ENCODE measurements at places on chromosomes 4 and X.

- H3K4me3 ChIP-seq: no peak overlapping the region
- H3K27me3 ChIP-seq: no peaks in the 10 kb centered on the region
- DNase-seq: no peak
- H3K27ac ChIP-seq: no peak overlapping the region
- no peaks in the 10 kb centered on the region for H3K36me3 ChIP-seq
These were observed 63.9 kb downstream of the USP26 start for GRCh38 chrX:133033010-133033409.

DNA sequence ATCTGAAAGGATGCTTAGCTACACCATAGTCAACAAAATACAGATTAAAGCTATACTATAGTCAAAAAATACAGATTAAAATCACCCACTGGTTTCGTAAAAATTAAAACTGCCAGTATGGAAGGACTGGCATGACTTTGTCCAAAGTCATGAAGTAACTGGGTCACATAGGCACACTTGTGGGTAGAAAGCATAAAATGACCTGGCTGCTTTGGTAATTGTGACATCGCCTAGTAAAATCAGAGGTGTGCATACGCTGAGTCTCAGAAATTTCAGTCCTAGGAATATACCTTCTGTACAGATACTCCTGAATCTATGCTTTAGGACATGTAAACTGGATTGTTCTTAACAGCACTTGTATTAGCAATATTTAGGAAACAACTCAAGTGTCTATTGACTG lies 28.1 kb downstream of the CLNK start:
- no peak overlapping the region for H3K27ac ChIP-seq
- no peaks in the 10 kb centered on the region for H3K36me3 ChIP-seq
- H3K27me3 ChIP-seq: no peaks in the 10 kb centered on the region
- no peak for DNase-seq
- no peaks in the 10 kb centered on the region for H3K4me1 ChIP-seq

DNA sequence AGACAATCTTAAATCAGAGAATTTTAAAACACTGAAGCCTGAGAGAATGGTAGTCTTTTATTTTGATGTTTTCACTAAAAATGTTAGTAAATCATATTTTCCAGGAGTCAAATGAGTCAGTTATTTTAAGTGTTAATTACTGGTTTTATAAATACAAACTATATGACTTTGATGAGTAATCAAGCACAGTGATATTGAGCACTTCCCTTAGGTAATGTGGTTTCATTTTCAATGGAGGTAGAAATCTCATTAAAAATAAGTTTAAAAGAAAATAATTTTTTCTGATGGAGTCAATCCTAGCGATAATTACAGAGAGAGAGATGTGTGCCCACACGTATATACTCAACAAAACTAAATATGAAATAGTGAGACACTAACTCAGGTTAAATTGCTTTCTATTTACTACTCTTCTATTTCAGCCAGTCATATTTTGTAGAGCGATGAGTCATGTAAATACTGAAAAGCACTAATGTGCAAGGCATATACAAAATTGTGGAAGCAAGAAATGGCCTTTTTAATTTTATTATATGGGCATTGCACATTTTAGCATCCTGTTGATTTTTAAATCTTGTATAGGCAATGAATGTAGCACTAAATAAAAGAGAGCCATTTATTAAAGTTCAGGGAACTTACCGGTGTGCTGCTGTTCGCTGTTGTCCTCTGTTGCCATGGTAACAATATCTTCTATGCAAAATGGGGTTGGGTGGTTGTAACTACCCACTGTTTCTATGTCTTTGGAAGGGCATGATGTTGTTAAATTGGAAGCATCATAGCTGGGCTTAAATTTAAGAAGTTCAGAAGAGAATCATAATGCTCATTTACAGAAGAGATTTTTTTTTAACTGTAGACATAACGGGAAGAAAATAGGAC lies 513.7 kb downstream of the TLL1 start:
- no peak for DNase-seq
- no peak overlapping the region for H3K27ac ChIP-seq
- no peaks in the 10 kb centered on the region for H3K36me3 ChIP-seq
- H3K27me3 ChIP-seq: no peaks in the 10 kb centered on the region
- H3K4me3 ChIP-seq: no peak overlapping the region

DNA sequence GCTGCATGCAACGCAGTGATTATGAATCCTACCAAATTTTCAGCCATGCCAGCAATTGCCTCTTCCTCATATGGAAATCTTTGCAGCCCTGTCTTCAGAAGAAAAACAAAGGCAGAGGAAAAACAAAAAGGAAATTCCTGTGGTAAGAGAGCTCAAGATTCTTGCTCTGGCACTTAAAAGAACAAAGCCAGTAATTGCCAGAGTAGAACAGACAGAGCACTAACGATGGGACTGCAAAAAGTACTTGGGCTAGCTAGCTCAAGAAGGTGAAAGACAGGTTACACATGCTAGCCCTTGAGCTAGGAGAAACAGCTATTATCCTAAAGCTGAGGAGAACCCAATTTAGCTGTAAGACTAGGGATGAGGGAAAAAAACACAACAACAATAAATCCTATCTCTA lies 582.3 kb downstream of the KCNIP4 start:
- H3K27me3 ChIP-seq: no peaks in the 10 kb centered on the region
- no peak overlapping the region for H3K4me3 ChIP-seq
- peaks cover 10% of the 10 kb centered on the region for H3K4me1 ChIP-seq
- no peak overlapping the region for H3K27ac ChIP-seq

DNA sequence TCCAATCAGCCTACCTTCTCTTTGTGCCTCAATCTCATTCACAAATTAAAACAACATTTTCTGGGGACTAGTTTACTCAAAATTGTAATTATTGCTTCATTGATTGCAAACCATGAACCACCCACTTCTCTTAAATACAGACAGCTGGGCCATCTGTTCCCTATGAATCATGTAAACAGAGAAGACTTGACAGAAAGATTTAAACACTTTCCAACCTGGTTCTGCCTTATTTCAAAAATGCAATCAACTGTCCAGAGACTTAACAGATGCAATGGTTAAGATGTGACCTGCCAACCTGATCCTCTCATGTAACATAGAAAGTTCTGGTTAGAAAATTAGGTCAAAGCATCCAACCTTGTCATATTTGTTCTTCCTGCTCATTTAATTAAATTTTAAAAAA lies 20.8 kb upstream of the SERTM2 start:
- no peaks in the 10 kb centered on the region for H3K36me3 ChIP-seq
- H3K27me3 ChIP-seq: no peaks in the 10 kb centered on the region
- no peak for DNase-seq
- peaks cover 2% of the 10 kb centered on the region for H3K4me1 ChIP-seq
- no peak overlapping the region for H3K27ac ChIP-seq

DNA sequence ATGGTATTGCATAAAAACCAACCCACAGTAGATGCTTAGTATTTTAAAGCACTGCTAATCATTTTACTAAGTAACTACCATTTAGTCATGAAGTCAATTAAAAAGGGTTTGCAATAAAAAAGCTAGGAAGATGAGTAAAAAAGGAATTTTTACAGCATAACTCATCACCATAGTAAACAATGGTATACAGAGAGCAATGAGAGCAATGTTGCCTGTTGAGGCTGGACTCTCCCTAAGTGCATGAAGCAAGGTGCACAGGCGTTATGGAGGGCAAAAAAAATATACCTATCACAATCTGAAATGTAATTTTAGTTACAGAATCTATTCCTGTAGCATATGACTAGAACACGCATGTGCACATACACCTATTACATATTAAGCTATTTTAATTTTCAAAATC lies 129.6 kb upstream of the BMP3 start:
- no peaks in the 10 kb centered on the region for H3K27me3 ChIP-seq
- no peaks in the 10 kb centered on the region for H3K4me1 ChIP-seq
- H3K27ac ChIP-seq: no peak overlapping the region
- no peak overlapping the region for H3K4me3 ChIP-seq
- DNase-seq: no peak
- no peaks in the 10 kb centered on the region for H3K36me3 ChIP-seq

GRCh38 chrX:44675362-44676024 lies 132.8 kb upstream of the FUNDC1 start:
- H3K4me3 ChIP-seq: no peak overlapping the region
- no peak overlapping the region for H3K27ac ChIP-seq
- DNase-seq: no peak

DNA sequence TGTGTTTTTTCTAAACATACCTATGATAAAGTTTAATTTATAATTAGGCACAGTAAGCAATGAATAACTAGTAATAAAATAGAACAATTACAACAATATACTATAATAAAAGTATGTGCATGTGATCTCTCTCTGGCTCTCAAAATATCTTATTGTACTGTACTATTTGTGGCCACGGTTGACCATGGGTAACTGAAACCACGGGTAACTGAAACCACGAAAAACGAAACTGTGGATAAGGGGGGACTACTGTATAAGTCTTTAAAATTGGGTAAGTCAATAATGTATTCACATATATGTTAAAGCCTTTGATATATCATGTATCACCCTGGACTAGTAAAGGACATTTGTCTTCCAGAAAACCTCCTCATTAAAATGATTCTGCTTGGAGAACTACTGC lies 20.0 kb downstream of the TMEM154 start:
- no peak for DNase-seq
- peaks cover 9% of the 10 kb centered on the region for H3K4me1 ChIP-seq
- no peak overlapping the region for H3K4me3 ChIP-seq
- H3K36me3 ChIP-seq: no peaks in the 10 kb centered on the region
- H3K27ac ChIP-seq: no peak overlapping the region

- DNase-seq: no peak
- H3K4me3 ChIP-seq: no peak overlapping the region
- no peaks in the 10 kb centered on the region for H3K36me3 ChIP-seq
- H3K27me3 ChIP-seq: no peaks in the 10 kb centered on the region
- H3K4me1 ChIP-seq: no peaks in the 10 kb centered on the region
These were observed 341.1 kb downstream of the RAPGEF2 start for GRCh38 chr4:159443975-159444374.

DNA sequence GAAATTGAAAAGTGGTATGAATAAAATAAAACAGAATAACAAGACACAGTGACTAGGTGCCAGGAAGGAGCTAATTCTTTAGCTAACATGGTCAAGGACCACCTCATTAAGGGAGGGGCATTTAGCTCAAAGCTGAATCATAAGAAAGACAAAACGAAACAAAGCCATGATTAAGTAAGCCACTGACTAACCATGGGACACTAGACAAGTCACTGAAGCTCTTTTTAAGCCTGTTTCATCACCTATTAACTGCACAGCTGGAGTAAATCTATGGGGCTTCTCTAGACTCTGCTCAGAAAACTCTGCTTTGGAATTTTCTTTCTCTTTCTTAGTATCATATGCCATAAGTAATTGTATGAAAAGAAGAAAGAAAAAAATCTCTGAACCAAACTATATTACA lies 49.8 kb upstream of the C1QTNF7 start:
- no peak overlapping the region for H3K4me3 ChIP-seq
- H3K36me3 ChIP-seq: no peaks in the 10 kb centered on the region
- no peak for DNase-seq

GRCh38 chr4:27005501-27005900 lies 144.9 kb downstream of the STIM2 start:
- no peaks in the 10 kb centered on the region for H3K36me3 ChIP-seq
- H3K27me3 ChIP-seq: no peaks in the 10 kb centered on the region
- H3K27ac ChIP-seq: no peak overlapping the region
- H3K4me1 ChIP-seq: no peaks in the 10 kb centered on the region
- H3K4me3 ChIP-seq: no peak overlapping the region
- DNase-seq: no peak

DNA sequence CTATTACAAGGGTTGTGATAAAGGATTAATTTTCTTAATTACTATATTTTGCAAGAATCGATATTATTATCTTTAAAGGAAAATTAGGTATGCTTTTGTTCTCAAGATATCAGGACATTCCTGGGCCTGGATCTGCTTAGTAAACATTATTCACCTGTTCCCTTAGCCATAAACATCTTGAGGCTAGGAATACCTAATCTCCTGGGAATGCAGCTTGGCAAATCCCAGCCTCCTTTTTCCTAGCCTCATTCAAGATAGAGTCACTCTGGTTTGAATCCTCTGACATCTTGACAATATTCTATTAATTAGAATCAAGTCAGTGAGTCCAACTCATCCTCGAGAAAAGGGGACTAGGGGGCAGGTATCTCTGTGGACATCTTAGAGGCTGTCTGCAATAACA lies 327.1 kb downstream of the STIM2 start:
- H3K4me1 ChIP-seq: no peaks in the 10 kb centered on the region
- no peaks in the 10 kb centered on the region for H3K27me3 ChIP-seq
- H3K4me3 ChIP-seq: no peak overlapping the region
- H3K27ac ChIP-seq: no peak overlapping the region
- no peaks in the 10 kb centered on the region for H3K36me3 ChIP-seq
- no peak for DNase-seq

- H3K4me1 ChIP-seq: no peaks in the 10 kb centered on the region
- peak overlapping the region; percentile 63 for H3K27ac ChIP-seq
- DNase-seq: no peak
- H3K36me3 ChIP-seq: no peaks in the 10 kb centered on the region
- H3K27me3 ChIP-seq: no peaks in the 10 kb centered on the region
These were observed 199.5 kb upstream of the DIPK2B start for GRCh38 chrX:45400027-45400779.

DNA sequence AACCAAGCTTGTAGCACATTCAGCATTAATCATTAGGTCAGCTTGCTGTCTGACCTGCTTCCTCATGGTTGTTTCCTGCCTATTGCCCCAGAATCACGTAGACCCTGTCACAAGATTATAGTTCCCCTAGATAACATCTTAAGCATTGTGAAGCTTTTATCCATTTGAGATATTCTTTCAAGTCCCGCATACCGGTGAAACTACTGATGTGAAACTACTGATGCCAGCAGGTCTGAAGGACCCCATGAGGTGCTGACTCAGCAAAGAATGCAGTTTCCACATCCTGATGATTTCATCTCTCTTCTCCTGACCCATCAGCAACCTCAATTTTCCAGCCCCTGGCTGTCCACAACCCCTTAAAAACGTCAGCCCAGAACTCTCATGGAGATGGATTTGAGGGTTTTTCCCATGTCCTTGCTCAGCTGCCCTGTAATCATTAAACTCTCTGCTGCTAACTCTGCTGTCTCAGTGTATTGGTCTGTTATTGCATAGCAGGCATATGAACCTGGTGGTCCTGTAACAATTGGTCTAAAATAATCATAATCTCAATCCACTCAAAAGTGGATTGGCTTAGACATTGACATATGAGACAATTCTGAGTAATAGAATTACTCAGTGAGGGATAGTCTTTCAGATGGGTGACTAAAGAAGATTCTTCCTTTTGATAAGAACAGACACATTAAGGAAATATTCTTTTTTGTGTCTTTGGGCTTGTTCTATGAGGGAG lies 26.3 kb upstream of the UBA6 start:
- no peak for DNase-seq
- no peak overlapping the region for H3K4me3 ChIP-seq
- no peaks in the 10 kb centered on the region for H3K36me3 ChIP-seq
- H3K4me1 ChIP-seq: no peaks in the 10 kb centered on the region
- 0 out of 2 replicates have a peak overlapping the region, but pooled peaks have one; percentile 14 for H3K27ac ChIP-seq
- no peaks in the 10 kb centered on the region for H3K27me3 ChIP-seq

DNA sequence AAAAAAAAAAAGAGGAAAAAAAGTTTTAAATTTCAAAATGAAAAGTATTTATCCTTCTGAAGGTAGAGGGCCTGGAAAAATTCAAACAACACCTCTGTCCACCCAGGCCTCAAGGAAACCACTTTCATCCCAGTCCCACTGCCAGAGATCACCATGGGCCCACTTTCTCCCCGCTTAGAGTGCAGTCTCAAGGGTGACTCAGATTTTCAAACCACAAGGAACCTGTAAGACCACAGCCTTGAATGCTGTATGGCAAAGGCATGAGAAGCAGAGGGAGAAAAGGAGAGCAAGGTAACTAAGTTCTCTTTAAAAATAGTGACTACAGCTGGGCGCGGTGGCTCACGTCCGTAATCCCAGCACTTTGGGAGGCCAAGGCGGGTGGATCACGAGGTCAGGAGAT lies 87.9 kb upstream of the PACRGL start:
- H3K4me3 ChIP-seq: no peak overlapping the region
- no peaks in the 10 kb centered on the region for H3K4me1 ChIP-seq
- no peaks in the 10 kb centered on the region for H3K27me3 ChIP-seq
- no peak for DNase-seq
